ENCODE measurements at places on chromosomes 16 and 17.

- DNase-seq = peak; percentile 66
These were observed 339.8 kb upstream of the PSMD7 start for GRCh38 chr16:73956587-73957494.

DNA sequence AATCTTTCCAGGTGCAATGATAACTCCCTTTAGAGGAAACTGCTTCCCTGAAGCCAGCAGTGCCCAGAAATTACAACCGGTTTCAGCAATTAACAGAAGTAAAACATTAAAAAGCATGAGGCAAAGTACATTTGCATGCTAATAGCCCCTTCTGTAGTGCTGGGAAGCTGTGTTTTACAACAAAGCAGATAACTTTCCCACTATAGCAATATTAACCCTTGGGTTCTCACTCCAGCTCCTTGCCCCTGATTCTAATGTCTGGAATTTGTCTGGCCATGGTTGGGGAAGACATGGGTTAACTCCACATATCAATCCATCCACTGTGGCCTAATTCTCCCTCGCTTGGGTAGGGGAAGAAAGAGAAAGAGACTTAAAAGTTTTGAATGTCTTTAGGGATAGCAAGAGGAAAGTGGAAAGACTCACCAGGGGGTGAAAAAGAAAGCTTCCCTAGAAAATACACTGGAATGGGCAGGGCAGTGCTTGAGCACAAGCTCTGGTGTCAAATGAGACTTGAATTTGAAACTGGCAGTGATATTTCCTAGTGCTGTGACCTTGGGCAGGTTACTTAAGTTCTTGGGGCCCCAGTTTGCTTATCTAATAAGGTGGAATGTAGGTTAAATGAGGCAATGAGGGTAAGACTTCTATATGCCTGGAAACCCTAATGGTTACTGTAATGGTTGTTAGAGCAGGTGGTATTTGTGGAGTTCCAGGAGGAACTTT is 102.0 kb downstream of the SOX9 start:
- DNase-seq = no peak

- no peak for DNase-seq
These were observed 5.1 kb upstream of the HEXIM1 start for GRCh38 chr17:45143094-45143670.

GRCh38 chr17:10646392-10646990 is 10.6 kb downstream of the MYH3 start:
- DNase-seq = peak; percentile 71

DNA sequence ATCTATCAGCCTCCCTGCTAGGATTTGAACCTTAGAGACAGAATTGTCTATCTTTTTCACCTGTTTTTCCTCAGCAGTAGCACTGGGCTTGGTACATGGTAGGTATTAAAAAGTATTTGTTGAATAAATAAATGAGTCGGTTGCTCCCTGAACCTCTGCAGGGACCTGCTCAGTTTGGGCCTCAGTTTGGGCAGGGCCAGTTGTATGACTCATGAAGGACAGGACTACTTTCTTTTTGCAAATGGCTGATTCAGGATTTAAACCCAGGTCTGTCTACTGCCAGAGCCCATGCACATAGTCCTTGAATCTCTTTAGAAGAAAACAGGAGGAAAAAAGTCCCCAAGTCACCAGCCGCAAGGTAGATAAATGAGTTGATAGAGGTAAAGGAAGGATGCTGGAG is 3.1 kb downstream of the MMP2 start:
- peak; percentile 50 for DNase-seq

GRCh38 chr16:79181419-79181818 is 419.1 kb downstream of the MAF start:
- no peak for DNase-seq

DNA sequence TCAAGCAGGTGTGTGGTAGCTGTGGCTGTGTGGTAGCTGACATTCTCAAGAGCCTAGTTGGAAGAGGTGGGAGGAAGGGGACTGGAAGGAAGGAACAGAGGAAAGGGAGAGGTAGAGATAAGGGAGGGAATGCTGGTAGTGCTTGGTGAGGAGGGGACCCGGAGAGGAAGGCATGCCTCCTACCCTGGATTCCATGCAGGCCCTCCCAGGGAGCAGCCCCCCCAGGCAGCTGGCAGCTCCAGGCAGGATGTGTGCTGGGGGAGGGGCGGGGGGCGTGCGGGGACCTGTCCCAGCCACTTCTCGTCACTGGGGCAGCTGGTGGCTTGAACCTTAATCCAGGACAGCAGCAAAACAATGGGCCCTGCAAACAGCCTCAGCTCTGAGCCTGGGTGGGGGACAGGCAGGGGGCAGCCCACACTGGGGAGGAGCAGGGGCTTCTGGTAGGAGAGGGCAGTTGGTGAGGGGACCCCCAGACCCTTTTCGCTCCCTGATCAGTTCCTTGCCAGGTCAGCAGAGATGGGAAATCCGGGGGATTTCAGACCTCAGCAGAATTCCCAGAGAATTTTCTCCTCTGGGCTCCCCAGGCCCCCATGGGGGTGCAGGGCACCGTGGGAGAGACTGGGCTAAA is 27.1 kb downstream of the ARHGAP23 start:
- no peak for DNase-seq

- no peak for DNase-seq
These were observed 7.0 kb upstream of the SPATA20 start for GRCh38 chr17:50539762-50540559.

- no peak for DNase-seq
These were observed 449.8 kb downstream of the SLC39A11 start for GRCh38 chr17:72642720-72643119.

DNA sequence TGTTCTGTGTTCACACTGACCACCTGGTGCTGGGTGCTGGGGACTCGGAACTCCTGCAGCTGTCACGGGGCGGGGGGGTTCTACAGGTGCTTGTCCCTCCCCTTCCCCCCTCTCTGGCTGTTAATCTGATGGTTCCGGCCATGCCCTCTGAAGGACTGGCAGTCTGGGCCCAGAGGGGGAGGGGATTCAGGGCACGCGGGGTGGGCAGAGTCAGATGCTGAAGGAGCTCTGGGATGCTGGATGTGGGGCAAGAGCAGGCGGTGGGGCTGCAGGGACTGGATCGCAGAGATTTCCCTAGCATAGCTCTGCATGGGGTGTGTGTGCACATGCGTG is 5.4 kb upstream of the TBX21 start:
- no peak for DNase-seq

DNA sequence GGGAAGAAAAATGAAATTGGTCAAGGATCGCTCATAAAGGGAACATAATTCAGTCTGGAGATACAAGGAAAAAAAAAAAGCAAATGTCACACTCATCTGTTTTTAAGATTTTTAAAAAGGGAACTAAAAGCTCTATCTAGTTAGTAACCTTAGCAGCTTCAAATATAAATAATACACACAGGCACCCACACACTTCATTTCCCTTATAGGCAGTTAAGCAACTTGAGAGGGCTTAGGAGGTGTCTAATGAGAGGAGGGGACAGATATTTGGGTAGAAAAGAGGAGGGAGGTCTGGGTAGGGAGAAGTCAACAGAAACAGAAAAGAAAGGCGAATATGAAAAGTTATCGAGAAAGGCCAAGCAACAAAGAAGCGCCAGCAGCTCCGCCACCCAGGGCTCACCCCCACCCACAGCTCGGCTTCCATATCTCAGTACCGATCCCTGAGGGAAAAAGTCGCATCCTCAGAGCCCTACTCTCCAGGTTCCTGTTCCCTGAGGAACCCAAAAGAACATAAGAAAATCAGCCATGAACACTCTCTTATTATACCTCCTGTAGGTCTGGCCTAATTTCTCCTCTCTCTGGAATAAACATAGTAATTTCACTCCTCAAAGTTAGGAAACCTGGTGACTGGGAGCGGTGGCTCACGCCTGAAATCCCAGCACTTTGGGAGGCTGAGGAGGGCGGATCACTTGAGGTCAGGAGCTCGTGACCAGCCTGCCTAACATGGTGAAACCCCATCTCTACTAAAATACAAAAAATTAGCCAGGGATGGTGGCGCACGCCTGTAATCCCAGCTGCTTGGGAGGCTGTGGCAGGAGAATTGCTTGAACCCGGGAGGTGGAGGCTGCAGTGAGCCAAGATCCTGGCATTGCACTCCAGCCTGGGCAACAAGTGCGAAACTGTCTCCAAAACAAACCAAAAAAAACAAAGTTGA is 69.6 kb upstream of the RCVRN start:
- no peak for DNase-seq

DNA sequence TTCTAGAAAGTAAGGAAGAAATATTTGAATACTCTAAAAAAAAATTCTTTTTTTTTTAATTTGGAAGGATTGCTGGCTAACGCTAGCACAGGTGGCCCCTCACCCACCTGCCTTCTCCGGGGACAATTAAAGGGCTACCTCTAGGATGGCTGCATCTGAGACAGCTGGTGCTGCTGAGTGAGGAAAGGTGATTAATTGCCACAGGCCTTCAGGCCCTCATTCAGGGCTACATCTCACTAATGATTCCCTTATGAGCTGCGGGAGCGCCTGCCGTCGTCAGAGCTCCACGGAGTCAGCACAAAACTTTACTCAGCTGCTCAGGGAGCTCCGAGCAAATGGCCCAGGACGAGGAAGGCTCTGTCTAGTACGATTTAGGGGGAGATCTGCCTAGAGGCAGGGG is 27.0 kb upstream of the AKTIP start:
- no peak for DNase-seq

GRCh38 chr16:3175157-3176093 is 12.6 kb upstream of the OR1F1 start:
- no peak for DNase-seq

- no peak for DNase-seq
These were observed 75.1 kb downstream of the FOXL1 start for GRCh38 chr16:86653285-86654006.

DNA sequence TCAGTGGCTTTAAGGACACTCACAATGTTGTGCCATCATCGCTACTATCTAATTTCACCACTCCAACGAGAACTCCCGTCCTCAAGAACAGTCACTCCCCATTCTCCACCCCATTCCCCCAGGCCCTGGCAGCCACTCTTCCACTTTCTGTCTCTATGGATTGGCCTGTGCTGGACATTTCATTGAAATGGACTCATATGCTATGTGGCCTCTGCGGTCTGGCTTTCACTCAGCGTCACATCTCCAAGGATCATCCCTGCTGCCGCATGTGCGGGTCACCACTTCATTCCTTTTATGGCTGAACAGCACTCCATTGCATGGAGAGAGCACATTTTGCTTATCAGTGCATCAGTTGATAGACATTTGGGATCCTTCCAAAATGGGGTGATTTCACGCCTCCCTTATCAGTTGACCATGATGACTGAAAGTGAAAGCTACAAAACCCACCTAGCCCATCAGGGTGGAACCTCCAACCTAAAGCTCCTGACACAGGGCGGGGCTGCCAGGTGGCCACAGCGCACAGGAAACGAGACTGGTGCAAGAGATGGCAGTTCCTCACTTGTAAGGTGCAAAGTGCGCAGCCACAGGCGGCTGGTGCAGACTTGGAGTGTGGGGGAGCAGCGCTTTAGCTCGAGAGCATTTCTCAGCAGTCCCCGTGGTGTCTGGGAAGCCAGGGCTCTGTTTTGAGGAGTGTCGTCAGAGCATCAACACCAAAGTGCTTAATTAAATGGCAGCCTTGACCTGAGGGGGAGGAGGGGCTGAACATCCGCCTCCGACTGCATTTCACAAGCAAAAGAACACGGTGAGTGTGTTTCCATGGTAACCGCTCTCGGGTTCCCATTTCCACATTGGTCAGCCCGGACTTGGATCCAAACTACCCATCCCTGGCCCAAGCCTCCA is 23.8 kb downstream of the COTL1 start:
- no peak for DNase-seq

- DNase-seq = no peak
These were observed 45.6 kb downstream of the CHD9NB start for GRCh38 chr16:53007095-53007494.

- no peak for DNase-seq
These were observed 94.1 kb downstream of the MRM3 start for GRCh38 chr17:876272-876671.

GRCh38 chr17:36205637-36206485 is 5.0 kb upstream of the CCL4L2 start:
- DNase-seq = no peak

DNA sequence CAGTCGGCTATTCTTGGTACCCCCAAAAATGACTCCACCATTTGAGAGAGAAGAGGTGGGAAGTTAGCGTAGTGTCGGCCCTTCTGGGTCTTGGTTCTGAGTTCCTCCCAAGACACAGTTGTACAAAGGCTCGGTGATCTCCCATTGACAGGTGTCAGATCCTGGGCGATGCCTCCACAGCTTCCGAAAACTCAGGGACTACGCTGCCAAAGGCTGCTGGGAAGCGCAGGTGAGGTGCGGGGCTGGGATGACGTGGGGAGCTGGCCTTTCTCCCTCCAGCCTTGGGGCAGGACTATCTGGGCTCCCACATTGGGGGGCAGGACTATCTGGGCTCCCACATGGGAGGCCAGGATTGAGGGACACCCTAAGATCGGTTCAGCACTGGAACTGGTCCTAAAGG is 10.4 kb downstream of the CCNF start:
- DNase-seq = no peak

DNA sequence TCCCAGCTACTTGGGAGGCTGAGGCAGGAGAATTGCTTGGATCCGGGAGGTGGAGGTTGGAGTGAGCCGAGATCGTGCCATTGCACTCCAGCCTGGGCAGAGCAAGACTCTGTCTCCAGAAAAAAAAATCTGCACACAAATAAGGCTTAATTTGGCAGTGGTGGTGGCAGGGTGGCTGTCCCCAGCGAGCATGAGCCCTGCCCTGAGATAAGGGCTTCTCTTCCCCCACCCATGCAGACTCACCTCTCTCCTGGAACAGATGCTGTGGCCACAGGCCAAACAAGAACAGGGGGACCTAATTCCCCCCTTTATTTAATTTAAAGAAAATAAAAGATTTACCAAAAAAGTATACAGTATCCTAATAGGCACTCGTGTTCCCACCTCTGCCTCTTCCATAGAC is 157.2 kb downstream of the RAB11FIP4 start:
- no peak for DNase-seq

- DNase-seq = no peak
These were observed 195.0 kb downstream of the FOXL1 start for GRCh38 chr16:86773354-86773715.

DNA sequence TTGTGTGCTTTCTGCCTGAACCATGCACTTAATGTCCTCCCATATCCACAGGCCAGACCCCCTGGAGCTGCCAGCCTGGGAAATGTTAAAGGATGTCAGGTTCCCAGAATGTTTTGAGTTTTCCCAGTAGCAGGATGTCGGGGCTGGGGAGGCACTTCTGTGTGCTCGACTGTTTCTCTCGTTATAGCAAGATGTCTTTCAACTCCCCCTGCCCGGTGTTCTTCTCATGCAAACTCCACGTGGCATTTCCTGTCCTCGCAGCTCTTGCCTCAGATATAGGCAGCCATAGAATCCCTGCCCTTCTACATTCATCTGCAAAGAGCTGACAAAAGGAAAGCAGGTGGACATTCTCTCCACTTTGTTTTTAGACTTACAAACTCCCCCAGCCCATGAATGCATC is 457.2 kb upstream of the CDH11 start:
- no peak for DNase-seq

GRCh38 chr16:56866955-56867830 is 2.2 kb downstream of the SLC12A3 start:
- DNase-seq = peak; percentile 64

DNA sequence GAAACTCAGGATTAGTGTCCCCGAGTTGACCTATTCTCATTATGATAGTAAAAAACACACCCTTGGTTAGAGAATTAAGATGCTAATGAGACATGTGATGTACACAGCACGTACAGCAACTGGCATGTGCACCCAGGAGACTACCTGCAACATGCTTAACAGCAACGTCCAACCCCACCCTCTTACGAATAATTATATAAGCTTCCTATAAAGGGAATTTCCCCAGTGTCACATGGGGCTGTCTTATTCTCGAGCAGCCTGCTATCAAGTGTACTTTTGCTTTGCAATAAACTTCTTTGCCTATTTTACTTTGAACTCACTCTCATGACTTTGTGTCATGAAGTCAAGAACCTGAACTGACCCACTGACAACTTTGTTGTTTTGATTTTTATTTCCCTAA is 62.4 kb upstream of the PMFBP1 start:
- DNase-seq = no peak

GRCh38 chr16:70158261-70158939 is 15.2 kb upstream of the CLEC18C start:
- DNase-seq = peak; percentile 6
